ENCODE measurements at places on chromosomes 1 and 21. TPM values are rescaled to one million over a fixed set of nuclear protein-coding genes. Genes with fewer than 3 reads are reported as not detected.

DNA sequence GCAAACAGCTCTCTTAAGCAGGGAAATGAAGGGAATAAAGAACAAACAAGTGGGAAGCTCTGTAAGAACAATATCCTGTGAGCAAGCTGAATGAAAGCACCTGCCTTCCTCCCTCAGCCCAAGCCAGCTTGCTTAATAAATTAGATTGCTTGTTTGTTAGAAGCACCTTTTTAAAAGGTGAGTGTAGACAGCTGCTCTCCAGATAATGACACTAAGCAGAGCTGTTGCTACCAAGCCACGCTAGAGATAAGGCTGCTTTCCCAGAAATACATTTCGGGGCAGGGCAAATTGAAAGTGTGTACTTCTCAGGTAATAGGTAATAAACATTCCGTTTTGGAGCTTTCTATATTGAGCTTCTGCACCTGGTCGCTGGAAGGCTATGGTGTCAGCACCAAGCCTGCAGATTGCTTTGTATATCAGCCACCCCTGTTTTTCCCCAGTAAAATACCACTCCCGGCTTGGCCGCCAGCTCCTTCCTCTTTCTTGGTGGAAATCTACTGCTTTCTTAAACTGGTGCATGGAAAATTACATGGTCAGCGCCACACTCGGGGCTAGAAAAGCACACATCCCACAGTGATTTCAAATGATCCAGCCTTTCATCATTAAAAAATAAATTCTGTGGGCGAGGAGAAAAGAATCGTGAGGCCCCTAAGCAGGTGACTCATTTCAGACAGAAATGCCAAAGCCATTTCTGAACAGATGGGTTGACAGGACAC lies 151.3 kb downstream of the ETS2 start:
- DNase-seq, result no peak

GRCh38 chr1:31679676-31680230 lies 24.1 kb downstream of the COL16A1 start:
- DNase-seq, result no peak

DNA sequence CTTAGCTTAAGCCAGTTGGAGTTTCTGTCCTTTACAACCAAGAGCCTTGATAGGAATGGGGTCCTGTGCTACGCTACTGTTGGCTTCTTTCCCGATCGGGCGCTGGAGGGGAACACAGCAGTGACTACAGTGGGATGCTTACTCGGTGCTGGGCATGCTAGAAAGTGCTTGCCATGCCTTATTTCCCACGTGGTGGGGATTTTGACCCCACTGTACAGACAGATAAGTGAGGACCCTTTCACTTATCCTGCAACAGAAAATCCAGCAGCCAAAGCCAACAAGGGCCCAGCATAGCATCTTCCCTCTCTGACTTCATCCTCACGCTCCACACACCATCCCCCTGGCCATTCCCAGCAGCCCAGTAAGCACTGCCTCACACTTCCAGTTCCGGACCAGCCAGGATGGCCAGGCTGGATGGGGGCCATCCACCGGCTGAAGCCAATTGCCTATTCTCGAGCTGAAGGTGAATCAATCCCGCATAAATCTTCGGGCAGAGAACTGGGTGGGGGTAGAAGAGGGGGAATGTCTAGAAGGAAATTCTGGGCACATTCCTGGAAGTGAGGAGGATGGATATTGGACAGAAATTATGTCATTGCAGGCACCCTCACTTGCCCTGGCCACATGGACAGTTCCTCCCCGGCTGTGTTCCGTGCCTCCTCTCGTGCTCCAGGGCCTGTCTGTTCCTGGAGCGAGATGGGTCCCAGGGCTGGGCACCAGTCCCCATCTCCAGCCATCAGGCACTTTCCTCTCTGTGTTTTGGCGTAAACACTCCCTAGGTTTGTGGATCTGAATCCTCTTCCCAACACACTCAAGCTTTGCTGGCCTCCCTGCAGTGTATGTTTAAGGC lies 2.0 kb upstream of the ABCG1 start:
- DNase-seq, result no peak

GRCh38 chr1:179706339-179706941 lies 36.7 kb upstream of the FAM163A start:
- DNase-seq, result no peak

DNA sequence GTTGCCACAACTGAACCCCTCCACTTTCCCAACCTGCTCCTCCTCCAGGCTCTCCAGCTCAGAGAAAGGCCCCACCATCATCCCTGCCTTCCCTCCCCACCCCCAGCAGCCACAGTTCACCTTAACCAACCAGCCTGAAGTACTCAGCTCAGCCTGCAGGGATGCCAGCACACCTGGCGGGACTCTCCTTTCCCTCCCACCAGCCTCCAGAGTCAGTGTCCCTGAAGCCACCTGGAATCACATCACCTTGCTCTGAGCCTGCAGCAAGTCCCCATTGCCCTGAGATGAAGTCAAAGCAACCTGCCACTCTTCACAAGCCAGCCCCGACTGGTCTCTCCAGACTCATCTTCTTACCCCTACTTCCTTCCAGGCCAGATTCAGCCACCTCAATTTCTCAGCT lies 26.2 kb upstream of the ZC3H12A start:
- DNase-seq, result no peak

GRCh38 chr1:245270972-245271371 lies 116.2 kb downstream of the KIF26B start:
- no peak for DNase-seq

- no peak for DNase-seq
These were observed 34.9 kb upstream of the NTNG1 start for GRCh38 chr1:107105914-107106313.

- no peak for DNase-seq
These were observed 104.7 kb upstream of the RGS18 start for GRCh38 chr1:192053531-192053971.

SLC6A9 gene
- total RNA-seq, result 19.2 TPM

- DNase-seq, result no peak
These were observed 223.4 kb upstream of the DUSP10 start for GRCh38 chr1:221965252-221965651.

DNA sequence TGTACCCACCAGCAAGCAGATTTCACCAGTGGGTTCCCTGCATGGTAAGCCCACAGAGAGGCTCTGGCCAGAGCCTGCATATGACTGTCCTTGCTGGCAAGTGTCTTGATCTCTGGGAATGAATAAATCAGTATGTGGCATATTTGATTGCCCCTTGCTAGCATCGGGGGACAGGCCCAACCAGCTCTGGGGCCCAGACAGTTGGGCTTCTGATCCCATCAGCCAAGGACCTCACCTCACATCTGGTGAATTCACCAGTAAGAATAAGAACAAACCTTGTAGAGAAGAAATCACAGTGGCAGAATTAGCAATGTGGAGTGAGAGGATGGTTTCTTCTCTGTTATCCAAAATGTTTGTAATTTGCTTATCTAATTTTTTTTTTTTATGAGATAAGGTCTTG lies 15.9 kb downstream of the SLC1A7 start:
- peak; percentile 12 for DNase-seq

FOXD3 gene
- not detected for total RNA-seq

GRCh38 chr21:14877581-14878228 lies 187.1 kb downstream of the NRIP1 start:
- DNase-seq, result no peak

OR2T3 gene
- total RNA-seq, result not detected

GRCh38 chr21:41010101-41010435 lies 157.9 kb upstream of the BACE2 start:
- DNase-seq, result no peak

LCE1F gene
- total RNA-seq, result not detected

- DNase-seq, result no peak
These were observed 25.0 kb upstream of the UAP1 start for GRCh38 chr1:162536511-162536910.

- no peak for DNase-seq
These were observed 81.4 kb upstream of the CNIH3 start for GRCh38 chr1:224534731-224535130.

ACTA1 gene
- total RNA-seq, result not detected

DNA sequence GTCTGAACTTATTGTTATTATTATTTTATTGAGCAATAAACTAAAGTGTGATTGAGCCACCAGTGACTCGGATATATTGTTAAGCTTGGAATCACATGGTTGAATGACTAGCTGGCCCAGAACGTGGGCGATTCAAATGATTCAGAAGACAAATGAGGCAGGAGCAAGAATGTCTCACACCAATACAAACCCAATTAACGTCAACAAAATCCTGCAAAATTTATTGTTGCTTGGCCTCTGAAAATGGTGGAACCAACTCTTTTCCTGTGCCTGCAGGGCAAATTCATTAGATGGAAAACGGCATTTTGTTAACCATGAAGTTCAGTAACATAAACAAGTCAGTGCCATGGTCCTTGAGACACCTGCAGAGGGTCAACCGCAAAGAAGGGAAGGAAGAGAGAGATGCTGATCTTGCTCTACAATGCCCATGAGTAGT lies 482.0 kb downstream of the SETD4 start:
- DNase-seq, result no peak

GRCh38 chr1:19307794-19308508 lies 4.0 kb downstream of the AKR7A2 start:
- no peak for DNase-seq

GRCh38 chr21:44531606-44532564 lies 8.1 kb downstream of the KRTAP10-1 start:
- peak; percentile 55 for DNase-seq

DNA sequence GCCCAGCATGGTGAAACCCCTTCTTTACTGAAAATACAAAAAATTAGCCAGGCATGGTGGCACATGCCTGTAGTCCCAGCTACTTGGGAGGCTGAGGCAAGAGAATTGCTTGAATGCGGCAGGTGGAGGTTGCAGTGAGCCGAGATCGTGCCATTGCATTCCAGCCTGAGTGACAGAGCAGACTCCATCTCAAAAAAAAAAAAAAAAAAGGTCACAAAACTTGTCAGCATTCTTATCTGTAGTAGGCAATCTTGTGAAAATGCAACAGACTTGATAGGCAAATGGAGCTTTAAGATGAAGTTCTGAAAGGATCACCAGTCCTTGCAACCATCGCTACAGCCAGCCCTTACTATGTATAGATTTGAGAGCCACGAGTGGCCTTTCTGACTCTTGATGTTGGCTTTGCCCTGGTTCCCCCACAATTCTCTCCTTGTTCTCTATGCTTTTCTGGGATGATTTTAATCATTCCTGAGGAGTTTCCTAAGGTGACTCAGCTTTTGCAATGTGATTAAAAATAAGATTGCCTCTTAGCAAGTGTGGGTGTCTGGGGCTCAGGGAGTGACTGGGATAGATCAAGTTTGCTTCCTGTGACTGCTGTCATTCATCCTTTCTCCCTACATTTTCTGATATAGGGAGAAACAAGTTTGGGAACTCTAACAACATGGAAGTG lies 7.1 kb upstream of the MAP1LC3C start:
- DNase-seq, result no peak

TSPEAR gene
- 0.23 TPM for total RNA-seq

DNA sequence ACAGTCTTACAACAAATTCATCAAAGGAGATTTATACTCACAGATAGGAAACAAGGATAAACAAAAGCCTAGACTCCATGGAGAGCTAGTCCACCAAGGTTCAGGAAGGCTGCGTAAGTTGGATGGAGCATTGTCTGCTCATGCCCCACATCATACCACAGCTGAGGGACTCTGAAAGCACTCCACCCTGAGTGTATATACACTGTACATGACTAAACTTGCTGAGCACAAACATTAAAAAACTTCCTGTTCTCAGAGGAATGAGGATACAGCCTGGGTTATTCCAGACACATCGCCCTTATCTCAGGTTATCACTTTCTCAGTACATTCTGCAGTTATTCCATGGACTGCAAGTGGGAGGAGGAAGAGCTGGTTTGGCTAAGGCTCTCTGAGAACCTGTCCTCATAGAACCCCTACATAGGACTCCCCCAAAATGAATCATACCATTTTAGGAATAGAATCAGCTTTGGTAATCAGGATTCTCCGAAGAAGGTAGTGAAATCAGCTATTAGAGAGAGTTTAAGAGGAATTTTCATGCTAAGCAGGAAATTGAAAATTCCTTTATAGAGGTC lies 58.0 kb upstream of the PRMT6 start:
- DNase-seq, result no peak

DNA sequence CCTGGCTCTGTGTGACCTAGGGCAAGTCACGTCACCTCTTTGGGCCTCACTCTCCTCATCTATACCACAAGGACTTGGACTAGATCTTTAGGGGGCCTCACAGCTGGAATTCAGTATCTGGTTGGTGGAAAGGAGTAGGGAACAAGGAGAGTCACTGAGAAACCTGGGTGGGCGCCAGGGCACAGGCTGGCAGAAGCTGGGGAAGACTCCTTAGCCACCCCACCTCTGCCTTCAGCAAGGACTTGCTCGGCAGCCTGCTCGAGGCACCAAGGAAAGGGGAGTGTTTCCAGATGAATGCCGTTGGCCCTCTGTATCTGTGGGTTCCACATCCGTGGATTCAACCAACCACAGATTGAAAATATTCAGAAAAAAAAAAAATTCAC lies 1.2 kb upstream of the OPTC start:
- DNase-seq, result no peak

- no peak for DNase-seq
These were observed 587 bp downstream of the SCNM1 start for GRCh38 chr1:151166505-151166956.

DNA sequence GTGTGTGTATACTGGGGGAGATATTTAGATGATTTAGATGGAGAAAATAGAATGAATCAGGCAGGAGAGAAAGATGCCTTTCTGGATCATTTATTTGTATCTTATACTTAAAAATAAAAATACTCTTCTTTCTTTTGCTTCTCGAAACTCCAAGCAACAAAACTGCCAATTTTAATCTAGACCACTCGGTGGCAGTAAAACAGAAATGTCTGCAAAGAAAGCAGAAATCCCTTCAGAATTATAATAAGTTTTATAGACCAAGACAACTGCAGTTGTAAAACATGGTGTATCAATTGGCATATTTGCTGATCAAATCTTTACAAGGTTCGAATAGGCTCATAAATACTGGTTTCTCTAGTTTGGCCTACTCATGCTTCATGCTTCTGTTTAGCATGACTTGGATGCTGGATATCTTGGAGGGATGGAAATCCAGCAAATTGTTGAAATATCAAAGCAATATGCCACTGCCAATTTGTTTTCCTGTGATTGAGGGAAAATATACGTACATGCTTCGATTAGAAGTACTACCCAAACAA lies 15.1 kb upstream of the C1orf87 start:
- DNase-seq, result no peak

DNA sequence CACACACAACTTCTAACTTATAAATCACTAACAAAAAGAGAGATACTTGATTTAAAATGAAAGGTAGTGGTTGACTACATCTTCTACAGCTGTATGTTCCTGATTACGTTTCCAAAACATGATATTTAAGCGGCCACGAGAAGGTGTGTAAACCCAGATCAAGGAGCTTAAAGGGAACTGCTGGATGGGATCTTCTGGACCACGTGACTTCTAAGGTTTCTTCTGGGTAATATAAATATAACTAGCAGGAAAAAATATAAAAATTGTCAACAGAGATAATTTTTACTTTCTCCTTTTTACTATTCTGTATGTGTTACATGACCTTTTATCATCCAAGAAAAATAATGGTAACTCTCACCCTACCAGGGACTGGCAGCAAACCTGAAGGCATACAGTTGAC lies 66.2 kb downstream of the TTLL7 start:
- no peak for DNase-seq

OR14K1 gene
- total RNA-seq, result not detected

- DNase-seq, result no peak
These were observed 173.9 kb downstream of the LTN1 start for GRCh38 chr21:28818663-28819278.

Measured in upper lobe of right lung (tissue), 1 donor.